ENCODE measurements at places on chromosomes 16 and 17.

DNA sequence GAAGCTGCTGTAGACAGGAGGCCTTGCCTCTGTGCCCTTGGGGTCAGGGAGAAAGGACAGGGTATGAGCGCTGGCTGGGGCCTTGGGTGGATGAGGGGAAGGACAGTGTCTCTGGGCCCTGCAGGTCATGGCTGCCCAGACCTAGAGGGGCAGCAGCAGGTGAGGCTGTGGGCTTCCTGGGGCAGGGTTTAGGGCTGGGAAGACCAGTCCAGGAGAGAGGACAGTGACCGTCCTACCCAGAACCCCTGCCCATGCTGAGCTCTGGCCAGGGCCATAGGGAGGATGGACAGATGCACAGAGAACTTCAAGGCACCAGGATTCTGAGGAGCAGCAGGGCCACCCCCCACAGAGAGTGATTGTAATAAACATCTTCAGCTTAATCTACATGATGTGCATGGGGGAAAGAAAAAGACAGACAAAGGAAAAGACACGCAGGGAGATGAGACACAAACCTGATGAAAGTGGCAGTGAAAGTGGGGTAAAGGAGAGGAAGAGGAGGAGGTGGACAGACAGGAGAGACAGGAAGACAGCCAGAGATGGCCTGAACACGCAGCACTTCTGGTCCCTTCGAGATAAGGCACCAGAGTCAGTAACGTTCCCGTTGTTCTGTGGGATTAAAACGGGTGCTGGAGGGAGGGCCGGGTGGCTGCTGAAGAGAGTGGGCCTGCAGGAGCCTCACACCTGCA is 17.5 kb downstream of the FLOT2 start:
- no peak for DNase-seq

GRCh38 chr17:13415871-13416416 is 185.8 kb downstream of the HS3ST3A1 start:
- DNase-seq, result no peak

DNA sequence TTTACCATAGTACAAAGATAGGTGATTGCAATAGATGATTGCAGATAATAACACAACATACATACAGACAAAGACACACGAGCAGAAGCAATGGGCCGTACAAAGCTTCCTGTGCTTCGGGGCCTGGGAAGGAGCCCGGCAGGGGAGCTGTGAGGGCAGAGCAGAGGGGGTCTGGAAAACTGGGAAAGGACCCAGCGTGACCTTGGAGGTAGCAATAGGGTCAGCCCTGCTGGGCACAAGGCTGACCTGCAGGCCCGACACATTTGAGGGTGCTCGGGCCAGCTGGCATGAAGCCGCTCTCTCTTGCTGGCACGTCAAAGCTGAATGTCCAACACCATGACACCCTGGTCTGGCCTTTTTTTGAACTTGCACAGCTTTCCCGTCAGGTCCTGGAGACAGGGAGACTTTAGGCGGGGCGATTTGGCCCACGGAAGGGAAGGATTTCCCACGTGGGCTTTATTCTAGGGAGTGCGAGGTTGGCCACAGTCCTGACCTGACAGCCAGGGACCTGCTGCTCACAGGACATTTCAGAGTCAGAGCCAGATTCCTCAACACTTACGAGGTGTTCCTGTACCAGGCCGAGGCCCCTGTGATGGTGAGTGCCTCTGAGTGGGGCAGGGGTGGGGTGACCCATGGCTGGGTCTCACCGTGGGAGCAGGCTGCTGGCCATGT is 83.2 kb downstream of the NTN1 start:
- no peak for DNase-seq

DNA sequence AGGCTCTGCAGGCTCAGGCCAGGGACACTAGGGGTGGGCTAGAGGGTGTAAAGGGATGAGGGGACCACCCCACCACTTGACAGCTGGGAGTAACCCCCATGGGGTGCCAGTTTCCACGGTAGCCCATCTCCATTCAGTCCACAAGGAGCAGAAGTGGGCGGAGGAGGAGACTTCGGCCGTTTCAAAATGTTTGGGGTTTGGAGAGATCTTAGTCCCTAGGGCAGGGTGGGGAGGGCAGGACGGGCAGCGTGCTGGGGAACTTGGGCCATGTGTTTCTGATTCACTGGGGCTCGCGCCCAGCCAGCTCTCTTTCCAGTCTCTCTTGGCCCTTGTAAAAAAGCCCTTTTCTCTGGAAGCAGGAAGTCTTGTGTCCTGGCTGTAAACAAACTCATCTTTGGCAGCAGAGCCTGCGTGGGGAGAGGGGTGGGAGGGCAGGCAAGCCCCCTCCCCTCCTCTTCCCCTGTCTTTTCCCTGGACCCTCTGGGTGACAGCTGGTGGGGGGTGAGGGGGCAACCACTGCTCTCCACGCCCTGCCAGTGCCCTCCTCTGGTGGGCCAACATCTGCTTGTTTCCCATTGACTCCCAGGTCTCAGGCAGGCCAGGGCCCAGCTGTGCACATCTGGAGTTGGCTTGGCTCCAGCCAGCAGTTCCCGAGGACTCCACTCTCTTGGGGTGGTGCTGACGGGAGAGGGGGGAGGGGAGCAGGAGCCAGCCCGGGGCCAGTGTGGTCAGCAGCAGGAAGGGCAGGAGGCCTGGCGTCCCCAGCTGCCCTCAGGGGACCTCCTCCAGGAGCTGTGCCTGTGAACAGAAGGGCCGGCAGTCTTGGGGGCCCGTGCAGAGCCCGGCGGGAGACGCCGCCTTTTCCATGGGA is 8.1 kb downstream of the CYGB start:
- DNase-seq, result peak; percentile 95
